ENCODE measurements at places on chromosomes 7 and 10.

GRCh38 chr7:94012746-94013145 lies 8.6 kb upstream of the BET1 start:
- DNase-seq = no peak

DNA sequence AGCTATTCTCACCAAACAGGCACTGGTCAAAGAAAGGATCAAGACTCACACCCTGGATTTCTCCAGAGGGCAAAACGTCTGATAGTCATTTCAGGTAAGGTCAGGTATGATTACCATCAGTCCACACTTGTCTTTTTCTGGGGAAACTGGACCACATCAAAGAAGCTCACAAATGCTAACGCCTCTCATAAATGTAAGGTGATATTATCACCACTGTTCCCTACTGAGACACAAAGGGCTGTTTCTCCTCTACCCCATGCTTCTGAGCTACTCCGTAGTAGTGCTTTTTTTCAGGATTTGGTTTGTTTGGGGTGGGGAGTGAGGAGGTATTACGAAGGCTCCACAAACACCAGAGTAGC lies 51.6 kb downstream of the CREB3L2 start:
- DNase-seq = no peak

GRCh38 chr7:134696261-134696660 lies 49.6 kb downstream of the BPGM start:
- DNase-seq = no peak

DNA sequence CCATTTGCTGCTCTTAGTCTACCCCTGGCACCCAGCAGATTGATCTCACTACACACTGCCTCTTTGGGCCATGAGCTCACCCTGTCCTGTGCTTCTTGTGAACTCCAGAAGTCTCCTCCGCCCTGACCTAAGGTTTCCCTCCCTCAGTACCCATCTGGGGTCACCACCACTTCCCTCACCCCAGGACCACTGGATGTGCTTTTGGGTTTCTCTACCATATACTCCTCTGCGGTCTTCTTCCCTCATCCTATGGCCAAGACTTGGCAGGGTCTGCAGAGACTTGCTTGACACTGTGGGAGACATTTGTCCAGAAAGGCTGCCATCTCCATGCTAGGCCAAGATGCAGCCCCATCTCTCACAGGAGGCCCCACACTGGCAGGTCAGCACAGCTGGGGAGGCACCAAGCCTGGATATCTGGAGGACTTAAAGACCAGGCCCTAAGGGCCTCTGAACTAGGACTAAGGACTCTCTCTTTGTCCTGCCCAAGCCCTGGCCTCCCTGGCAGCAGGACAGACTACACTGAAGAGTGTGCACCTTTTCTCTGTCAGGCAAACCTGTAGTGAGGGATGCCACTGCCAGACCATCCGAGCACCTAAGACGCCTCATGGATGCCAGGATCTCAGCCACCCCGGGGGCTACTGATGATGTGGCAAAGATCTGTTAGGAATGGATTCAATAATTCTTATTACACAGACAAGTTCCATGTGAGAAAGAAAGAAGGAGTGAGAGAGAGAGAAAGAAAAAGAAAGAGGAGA lies 134.6 kb downstream of the ZNF467 start:
- no peak for DNase-seq

DNA sequence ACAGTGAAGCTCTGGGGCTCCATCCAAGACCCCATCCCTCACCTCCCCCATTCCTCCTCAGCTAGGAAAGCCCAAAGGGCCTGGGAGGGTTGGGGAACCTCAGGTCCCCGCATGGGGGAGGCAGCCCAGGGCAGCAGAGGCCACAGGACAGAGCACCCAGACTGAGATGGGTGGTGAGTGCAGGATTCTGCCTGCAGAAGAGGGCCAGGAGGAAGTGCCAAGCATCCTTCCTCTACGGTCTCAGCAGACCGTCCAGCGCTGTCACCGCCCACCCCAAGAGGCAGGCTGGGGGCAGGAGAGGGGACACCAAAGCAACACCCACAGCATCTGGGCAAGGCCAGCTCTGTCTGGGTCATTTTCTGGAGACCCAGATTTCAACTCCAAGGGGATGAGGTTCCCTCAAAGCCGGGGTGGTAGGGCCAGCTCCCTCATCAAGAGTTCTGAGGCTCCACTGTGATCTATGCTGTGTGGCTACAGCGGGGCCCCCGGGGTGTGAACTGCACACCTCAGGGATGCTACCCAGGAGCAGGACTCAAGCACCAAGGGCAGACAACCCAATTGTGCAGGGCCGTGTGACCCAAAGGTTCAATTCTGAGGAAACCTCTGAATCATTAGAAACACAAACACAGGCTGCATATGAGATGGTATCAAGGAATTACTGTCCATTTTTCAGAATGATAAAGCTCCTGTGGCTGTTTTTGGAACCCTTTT lies 46.8 kb downstream of the CAMK2B start:
- DNase-seq = no peak

GRCh38 chr10:76136961-76137360 lies 705.5 kb downstream of the LRMDA start:
- DNase-seq = no peak

DNA sequence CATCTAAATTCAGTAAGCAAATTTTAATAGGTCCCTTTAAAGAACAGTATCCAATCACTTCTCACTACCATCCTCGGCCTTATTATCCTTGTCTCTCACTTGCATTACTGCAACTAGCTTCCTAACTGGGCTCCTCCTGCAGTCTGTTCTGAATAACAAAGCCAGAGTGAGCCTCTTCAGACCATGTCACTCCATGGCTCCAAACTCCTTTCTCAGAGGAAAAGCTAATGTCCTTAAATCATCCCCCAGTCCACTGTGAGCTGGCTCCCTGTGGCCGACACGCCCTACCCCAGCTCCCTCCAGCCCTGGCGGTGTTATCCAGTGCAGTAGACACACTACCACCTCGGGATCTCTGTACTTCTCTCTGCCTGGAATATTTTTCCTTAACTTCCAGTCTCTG lies 80.0 kb downstream of the EPC1 start:
- no peak for DNase-seq

DNA sequence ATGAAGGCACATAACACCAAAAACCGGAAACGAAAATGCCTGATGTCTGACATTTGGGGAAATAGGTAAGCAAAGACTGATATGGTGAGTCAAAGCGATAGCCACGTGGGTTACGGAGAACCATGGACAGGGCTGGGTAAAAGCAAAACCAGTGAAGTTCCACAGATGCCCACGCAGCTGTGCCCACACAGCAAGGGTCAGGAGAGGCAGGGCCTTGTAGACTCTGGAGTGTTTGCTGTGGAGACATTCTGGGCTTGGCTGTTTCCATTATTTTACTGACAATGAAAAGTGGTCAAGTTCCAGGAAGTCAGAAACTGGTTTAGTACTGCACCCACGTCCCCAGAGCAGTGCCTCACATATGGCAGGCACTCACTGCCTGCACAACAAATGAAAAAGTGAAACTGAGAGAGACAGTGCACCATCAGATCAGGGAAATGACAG lies 148.7 kb downstream of the ZMYND11 start:
- no peak for DNase-seq

GRCh38 chr7:126362746-126363145 lies 890.0 kb downstream of the GRM8 start:
- no peak for DNase-seq

- no peak for DNase-seq
These were observed 107.3 kb downstream of the AHR start for GRCh38 chr7:17405786-17406185.

DNA sequence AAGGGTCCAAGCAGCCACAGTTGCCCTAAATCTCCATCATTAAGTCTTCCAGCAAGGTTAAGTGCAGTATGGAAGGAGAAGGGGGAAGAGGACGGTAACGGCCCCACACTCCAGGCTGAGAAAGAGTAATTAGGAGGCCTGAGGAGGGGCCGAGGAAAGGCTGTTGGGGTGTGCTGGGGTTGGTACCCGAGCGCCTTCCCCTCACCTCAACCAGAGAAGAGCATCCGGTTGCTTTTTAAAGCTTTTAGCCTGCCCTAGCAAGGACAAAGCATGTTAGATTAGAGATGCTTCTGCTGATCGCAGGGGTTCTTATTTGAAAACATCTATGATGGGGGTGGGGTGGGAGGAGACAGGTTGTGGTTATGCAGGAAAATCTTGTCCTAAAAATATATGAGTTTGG lies 9.0 kb upstream of the ZSCAN21 start:
- no peak for DNase-seq

Measured in stimulated activated CD4-positive, alpha-beta T cell treated with anti-CD3 and anti-CD28 coated beads, Interleukin-1b, Interleukin-23, amount 100 ng/mL, for 1 hour (primary cell).